ENCODE measurements at places on chromosomes 11 and 22. TPM values are rescaled to one million over a fixed set of nuclear protein-coding genes. Genes with fewer than 3 reads are reported as not detected.

Gene OR52I2
- total RNA-seq = not detected

Gene CRYBB2
- total RNA-seq = not detected

Gene PANX3
- not detected for total RNA-seq

Gene GNG3
- not detected for total RNA-seq

Gene RCN1
- total RNA-seq = 171 TPM

Gene MS4A15
- total RNA-seq = not detected

Gene RAG2
- total RNA-seq = not detected

Gene ADAMTS15
- total RNA-seq = 5.1 TPM

Gene SHANK2
- total RNA-seq = 6.3 TPM

Gene CCDC73
- total RNA-seq = not detected

Gene SMC1B
- total RNA-seq = 0.03 TPM

Gene C1QTNF4
- total RNA-seq = not detected

Gene ZBTB3
- total RNA-seq = 1.2 TPM

Gene TMEM191B
- 0.96 TPM for total RNA-seq

Gene LDHAL6A
- total RNA-seq = not detected

Gene MYO7A
- 1.2 TPM for total RNA-seq

Gene C11orf97
- total RNA-seq = not detected

Gene POU2AF1
- not detected for total RNA-seq

Gene CCDC81
- 0.33 TPM for total RNA-seq

Gene TRIM29
- total RNA-seq = 22.2 TPM

Gene IGLL1
- not detected for total RNA-seq

Data from A549 treated with GW870086 at 1 μM for 4 hours (cell line).